Transverse colon (tissue), 4 donors: ENCODE measurements at places on chromosomes 3 and 15. TPM values are rescaled to one million over a fixed set of nuclear protein-coding genes. Genes with fewer than 3 reads are reported as not detected.

- DNase-seq = no peak
Observed at GRCh38 chr3:195035345-195036202, 235.4 kb downstream of the XXYLT1 start.

GALNT15 gene
- 26.2 TPM for total RNA-seq

DNA sequence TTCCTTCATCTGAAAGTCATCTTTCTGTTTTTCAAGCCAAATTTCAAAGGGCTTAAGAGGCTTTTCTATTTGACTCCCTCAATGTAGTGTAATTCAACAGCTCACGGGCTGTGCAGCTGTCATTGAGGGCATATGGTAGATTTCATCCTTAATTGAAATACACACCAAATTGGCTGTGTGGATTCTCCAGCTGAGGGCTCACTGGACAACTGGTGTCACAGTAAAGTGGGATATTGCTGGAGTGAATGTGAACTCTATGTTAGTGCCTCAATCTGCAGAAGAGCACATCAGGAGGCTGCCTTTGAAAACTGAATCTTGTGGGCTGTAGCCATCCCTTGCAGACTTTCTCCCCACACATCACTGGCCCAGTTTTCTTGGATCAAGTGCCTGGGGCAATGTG lies 120.1 kb downstream of the GALK2 start:
- DNase-seq = no peak

ACAN gene
- total RNA-seq = not detected

DNA sequence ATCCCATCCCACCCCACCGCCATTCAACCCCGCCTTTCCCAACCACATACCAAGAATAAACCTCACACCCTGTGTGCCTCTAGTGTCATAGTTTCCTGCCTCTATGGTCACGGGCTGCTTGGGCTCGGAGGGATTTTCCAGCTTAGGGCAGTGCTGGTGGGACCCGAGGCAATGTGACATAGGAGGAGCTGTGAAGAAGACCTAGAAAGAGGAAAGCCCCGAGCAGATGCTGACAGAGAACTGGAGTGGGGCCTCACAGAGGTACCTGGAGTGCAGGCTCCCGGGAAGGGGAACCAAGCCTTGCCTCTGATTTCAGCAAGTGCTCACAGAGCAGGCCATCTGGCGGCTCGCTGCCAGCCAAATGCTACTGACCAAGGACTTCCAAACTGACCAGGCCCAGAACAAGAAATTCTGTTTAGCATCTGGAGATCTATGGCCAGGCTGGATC lies 27.5 kb downstream of the BHLHE40 start:
- no peak for DNase-seq

TMEM45A gene
- 1.9 TPM for total RNA-seq

DNA sequence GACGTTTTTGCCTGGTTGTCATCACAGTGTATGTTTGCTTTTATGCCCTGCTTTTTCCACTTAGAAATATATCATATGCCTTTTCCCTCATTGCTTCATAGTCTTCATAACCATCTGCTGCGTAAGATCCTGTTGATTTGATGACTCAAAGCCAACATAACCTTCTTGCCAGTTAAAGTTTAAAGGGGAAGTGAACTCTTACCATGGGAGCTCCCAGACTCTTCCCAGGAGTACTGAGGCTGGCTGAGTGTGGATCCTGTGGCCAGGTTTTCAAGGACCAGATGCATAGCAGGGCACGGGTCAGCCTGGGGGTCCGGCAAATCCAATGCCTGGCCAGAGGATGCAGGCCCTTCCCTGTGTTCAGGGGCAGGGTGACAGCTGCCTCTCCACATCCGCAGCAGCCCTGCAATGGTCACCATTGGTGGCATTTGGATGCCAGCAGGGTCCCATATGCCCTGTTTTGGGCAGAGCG lies 42.0 kb upstream of the SACM1L start:
- no peak for DNase-seq

CHST2 gene
- total RNA-seq = 1.8 TPM

PLCH1 gene
- total RNA-seq = 8.2 TPM

- DNase-seq = no peak
Observed at GRCh38 chr3:149581681-149582370, 76.0 kb downstream of the WWTR1 start.

PLXNB1 gene
- 145 TPM for total RNA-seq

- DNase-seq = peak; percentile 67
Observed at GRCh38 chr3:134374791-134375581, 739 bp upstream of the AMOTL2 start.

TMA7 gene
- total RNA-seq = 255 TPM

- no peak for DNase-seq
Observed at GRCh38 chr3:62238003-62238402, 135.3 kb downstream of the FEZF2 start.

DNA sequence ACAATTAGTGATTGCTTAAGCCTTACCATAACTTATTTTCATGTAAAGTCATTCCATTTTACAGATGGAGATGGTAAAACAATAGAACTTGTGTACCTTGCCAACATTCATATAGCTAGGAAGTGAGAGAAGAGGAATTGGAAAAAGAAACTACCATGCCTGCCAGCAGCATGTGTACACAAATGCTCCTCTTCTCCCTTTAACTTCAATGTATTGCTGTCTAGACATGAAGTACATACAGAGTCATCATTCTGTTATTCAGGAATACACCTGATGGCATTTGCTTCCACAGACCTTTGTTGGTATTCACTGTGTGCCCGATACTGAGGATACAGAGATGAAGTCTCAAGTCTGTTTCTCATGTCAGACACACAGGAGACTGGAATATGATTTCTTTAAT lies 7.1 kb upstream of the TMEM207 start:
- no peak for DNase-seq

DNA sequence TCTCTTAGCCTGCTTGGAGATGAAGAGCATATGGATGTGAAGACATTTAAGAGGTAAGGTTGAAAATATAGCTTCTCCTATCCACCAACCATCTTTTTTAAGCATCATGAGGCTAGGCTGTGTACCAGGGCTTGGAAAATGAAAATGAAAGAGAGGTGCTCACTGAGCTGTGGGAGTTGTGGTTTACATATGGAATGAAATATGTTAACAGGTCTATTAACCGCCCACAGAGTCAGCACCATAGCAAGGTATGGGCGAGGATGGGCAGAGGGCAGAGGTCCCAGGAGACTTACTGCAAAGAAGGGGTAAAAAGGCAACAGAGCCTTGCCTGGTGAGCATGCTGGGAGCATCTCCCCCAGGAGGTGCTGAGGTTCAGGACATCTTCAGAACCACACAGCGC lies 273.1 kb downstream of the GABRG3 start:
- DNase-seq = no peak

UBR1 gene
- 30.0 TPM for total RNA-seq

TCAIM gene
- total RNA-seq = 19.5 TPM

GRCh38 chr3:12070098-12070497 lies 65.9 kb downstream of the SYN2 start:
- DNase-seq = no peak

GRCh38 chr3:147410116-147410525 lies 956 bp downstream of the ZIC1 start:
- no peak for DNase-seq

DNA sequence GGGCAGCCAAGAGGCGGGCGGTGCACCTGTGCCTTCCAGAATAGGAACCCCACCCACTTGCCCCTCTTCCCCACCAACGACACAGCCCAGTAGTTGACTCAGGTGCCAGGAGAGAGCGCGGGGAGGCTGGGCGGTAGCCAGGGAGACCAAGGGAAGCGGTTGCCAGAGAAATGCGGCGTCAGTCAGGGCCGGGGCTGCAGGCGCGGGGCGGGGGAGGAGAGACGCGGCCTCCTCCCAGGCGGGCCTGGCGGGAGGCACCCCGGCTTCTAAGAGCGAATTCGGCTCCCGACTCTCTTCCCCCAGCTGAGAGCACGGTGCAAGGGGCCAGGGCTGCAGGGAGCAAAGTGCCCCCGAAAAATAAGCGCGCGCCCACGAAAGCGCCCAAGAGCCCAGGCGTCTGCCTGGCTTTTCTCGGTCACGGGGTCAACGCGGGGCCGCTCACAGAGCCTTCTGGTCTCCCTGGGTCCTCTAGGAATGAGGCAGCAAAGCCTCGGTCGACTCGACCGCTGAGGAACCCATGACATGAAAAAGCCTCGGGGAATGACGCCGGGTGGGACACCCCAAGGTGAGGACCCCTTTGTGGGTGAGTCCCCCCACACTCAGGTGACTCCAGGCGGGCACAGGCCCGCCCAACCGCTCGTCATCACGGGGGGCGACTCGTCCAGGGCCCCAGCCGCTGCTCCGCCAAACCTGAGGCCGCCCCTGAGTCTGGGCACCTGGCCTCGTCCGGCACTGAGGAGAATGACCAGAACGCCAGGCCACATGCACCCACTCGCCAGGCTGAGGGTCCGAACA lies 716 bp downstream of the CPEB1 start:
- no peak for DNase-seq

- DNase-seq = no peak
Observed at GRCh38 chr3:185807445-185808068, 17.3 kb downstream of the IGF2BP2 start.

CYP8B1 gene
- total RNA-seq = not detected

CPN2 gene
- total RNA-seq = 0.14 TPM

GRCh38 chr15:65929573-65929972 lies 60.3 kb downstream of the RAB11A start:
- no peak for DNase-seq

DNA sequence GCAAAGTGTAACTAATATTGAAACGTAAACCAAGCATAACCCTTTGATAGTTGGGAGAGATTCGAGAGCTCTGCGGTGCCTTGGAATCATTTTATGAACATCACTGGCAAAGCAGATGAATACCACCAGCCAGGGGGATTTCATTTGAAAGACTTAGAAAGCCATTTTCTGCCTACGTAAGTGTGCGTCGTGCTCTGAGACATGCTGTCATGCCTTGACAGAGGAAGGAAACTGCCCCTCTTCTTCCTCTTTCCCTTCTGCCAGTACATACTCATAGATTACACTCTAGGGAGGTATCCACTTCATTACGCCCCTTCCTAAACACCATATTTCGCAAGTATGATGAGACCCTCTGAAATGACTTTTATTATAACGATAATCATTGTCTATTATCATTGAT lies 3.3 kb upstream of the MTHFS start:
- DNase-seq = no peak

DNA sequence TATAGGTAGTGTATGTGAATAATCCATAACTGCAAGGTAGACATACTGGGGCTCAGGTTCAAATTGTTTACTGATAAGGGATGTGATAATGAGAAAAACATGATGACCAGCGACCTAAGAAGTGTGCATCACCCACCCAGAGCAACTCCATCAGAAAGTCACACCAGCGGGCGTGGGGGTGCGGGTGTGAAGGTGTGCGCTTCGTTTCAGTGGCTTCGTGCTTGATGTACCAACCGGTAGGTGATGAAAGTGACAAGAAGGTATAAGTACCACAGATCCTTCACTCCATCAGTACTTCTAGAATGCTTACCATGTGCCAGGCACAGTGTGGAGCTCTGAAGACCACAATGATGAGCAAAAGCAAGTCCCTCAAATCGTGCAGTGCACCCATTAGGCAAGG lies 11.2 kb downstream of the ANP32A start:
- DNase-seq = no peak

- DNase-seq = no peak
Observed at GRCh38 chr3:9399337-9399703, 1.9 kb downstream of the SETD5 start.

DNA sequence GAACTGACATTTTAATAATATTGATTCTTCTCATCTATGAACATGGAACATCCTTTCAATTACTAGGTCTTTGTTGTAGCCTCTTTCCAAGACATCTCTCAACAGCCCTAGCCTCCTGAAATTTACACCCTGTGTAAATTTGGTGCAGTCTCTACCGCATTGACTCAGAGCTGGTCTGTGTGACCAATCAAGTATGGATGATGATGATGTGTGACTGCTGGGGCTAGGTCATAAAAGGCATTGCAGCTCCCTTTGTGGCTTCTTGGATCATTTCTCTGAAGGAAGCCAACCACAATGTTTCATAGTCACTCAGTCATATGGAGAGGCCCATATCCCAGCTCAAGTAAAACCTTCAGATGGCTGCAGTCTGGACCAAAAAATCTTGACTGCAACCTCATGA lies 62.1 kb upstream of the FAM3D start:
- DNase-seq = no peak

DNA sequence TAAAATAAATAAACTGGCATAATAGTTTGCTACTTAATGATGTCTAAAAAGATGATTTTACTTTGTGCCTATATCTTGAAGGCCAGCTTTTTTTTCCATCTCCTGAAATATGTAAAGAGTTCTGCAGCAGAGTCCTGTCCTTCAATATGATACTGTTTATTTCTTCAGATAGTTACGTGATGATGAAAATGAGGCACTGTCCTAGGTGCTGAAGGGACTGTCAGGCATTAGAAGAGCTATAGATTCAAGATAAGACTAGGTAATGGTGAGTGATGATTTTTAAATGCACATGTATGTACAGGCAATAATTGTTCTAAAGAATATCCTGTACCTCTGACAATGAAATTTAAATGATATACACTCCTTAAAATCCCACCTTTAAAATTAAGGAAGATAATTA lies 326.9 kb upstream of the DNAJC19 start:
- DNase-seq = no peak

FOXL2NB gene
- not detected for total RNA-seq

- DNase-seq = peak; percentile 80
Observed at GRCh38 chr3:57983734-57984518, 24.3 kb upstream of the FLNB start.

DNA sequence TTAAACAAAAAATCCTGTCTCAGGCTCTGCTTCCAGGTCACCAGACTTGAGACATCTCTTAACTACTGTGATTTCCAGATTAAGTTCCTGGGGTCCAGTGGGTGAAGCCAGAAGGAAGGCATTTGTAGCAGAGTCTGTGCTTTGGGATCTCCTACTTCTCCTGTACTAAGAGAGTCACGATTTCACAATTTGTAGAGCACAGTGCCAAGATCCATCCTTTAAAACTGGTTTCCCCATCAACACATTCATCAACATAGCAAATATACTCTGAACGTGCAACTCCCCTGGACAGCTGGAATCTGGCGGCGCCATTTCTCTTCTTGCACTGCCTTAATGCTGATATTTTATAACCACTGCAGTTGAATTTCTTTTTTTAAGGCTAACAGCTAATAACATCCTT lies 33.2 kb downstream of the CDCP1 start:
- no peak for DNase-seq

- no peak for DNase-seq
Observed at GRCh38 chr15:40043927-40044716, 5.1 kb upstream of the SRP14 start.

PRR23B gene
- not detected for total RNA-seq

RASL12 gene
- total RNA-seq = 16.1 TPM

IDH2 gene
- 97.9 TPM for total RNA-seq

DNA sequence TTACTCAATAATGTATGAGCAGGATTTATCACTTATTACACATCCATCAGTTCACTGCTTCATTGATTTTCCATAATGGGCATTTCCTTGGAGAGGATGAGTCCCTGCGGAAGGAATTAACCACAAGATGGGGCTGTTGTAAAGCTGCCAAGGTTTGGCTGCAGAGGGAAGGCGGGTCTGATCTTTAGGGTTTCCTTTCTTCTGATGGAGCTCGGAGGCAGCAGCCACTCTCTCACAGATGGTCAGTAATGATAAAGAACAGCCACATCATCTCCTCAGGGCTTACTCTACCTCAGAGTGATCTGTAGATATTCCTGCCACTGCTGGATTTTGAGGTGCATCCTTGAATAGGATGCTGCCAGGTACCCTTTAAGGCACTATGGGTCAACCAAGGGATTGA lies 115.2 kb downstream of the USP13 start:
- peak; percentile 13 for DNase-seq

GRCh38 chr3:150511122-150511821 lies 35.0 kb downstream of the SERP1 start:
- no peak for DNase-seq
